ENCODE measurements at places on chromosomes 13 and 19.

GRCh38 chr13:87851410-87851809 lies 180.2 kb downstream of the SLITRK5 start:
- peak; percentile 12 for DNase-seq

GRCh38 chr13:94247890-94248289 lies 231.6 kb downstream of the DCT start:
- no peak for DNase-seq

DNA sequence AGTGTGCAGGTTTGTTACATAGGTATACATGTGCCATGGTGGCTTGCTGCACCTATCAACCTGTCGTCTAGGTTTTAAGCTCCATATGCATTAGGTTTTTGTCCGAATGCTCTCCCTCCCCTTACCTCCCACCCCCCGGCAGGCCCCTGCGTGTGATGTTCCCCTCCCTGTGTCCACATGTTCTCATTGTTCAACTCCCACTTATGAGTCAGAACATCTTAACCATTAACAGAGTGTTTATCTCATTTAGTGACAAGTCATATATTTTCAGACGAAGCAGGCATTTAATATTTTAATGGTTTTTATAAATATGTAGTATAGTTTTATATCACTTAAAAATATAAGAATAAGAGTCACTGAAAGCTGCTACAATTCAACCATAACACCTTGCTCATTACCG lies 780.5 kb upstream of the ARGLU1 start:
- DNase-seq: no peak

- peak; percentile 51 for DNase-seq
Measured at GRCh38 chr19:49347835-49348234, 12.6 kb downstream of the CD37 start.

- no peak for DNase-seq
Measured at GRCh38 chr19:30330266-30330665, 41.9 kb upstream of the ZNF536 start.

GRCh38 chr19:18425515-18426415 lies 6.6 kb downstream of the SSBP4 start:
- DNase-seq: peak; percentile 79

Measured in G401 (cell line).